ENCODE measurements at places on chromosomes 13 and 19.
A peak's percentile ranks its signal among the peaks of the same experiment; 100 is the strongest.

DNA sequence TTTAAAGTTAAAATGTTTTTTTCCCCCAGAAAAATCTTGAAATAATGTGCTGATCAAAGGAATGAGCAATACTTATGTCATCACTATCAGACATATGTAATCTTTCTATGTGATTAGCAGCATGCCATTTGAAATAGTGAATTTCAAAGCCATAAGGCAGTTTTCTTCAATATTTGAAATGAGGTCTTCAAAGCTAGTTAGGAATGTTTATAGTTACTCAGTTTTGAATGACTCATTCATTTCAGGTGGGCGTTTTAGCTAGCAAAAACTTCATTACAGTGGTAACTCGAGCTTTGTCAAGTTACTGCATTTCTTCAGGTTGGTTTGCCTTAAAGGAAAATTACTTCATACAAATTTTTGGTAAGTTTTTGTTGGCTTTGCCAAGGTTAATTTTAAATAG is 102.1 kb downstream of the ATP8A2 start:
- DNase-seq: no peak

DNA sequence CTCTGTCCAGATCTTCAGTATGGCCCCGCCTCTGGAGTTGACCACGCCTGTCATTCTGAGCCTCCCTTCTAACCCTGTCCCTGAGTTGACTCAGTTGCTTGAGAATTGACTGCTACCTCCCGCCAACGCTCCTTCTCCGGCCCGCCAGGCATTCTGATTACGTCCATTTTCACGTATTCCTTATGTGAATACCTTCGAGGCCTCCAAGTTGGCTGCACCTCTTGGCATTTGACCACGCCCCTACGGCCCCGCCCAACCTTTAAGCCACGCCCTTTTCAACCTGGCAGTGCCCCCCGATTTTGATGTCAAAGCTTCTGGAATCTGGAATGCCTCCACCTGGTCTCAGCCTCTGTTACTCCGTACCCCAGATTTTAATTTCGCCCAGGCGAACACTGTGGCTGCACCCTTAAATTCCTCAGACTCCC is 1.7 kb upstream of the EML2 start:
- DNase-seq: peak; percentile 35

DNA sequence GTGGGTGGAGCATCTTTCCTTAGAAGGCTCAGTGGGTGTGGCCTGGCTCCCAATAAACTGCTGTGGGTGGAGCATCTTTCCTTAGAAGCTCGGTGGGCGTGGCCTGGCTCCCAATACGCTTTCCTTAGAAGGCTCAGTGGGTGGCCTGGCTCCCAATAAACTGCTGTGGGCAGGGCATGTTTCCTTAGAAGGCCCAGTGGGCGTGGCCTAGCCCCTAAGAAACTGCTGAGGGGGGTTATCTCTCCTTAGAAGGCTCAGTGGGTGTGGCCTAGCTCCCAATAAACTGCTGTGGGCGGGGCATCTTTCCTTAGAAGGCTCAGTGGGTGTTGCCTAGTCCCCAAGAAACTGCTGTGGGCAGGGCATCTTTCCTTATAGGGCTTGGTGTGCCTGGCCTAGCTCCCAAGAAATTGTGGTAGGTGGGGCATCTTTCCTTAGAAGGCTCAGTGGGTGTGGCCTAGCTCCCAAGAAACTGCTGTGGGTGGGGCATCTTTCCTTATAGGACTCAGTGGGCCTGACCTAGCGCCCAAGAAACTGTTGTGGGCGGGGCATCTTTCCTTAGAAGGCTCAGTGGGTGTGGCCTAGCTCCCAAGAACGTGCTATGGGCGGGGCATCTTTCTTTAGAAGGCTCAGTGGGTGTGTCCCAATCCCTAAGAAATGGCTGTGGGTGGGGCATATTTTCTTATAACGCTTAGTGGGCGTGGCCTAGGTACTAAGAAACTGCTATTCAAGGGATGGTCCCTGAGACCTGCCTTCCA is 10.3 kb downstream of the HSH2D start:
- DNase-seq: peak; percentile 47

GRCh38 chr19:42386974-42387707 is 3.0 kb downstream of the CNFN start:
- peak; percentile 28 for DNase-seq

GRCh38 chr13:73991884-73992283 is 142.3 kb downstream of the KLF12 start:
- no peak for DNase-seq

All from hematopoietic multipotent progenitor cell treated with erythropoietin and hydrocortisone succinate and interleukin-3 and kit ligand, for 15 days (in vitro differentiated cells).